Right ventricle myocardium inferior (tissue), 1 donor: ENCODE measurements at places on chromosomes 12 and 14.

GRCh38 chr12:72264548-72265175, 7.5 kb upstream of the TRHDE start:
- DNase-seq: no peak

- peak; percentile 60 for DNase-seq
These were observed 12.8 kb downstream of the TNFRSF1A start for GRCh38 chr12:6328945-6329702.

- no peak for DNase-seq
These were observed 327.5 kb upstream of the RTL1 start for GRCh38 chr14:101230851-101231550.

DNA sequence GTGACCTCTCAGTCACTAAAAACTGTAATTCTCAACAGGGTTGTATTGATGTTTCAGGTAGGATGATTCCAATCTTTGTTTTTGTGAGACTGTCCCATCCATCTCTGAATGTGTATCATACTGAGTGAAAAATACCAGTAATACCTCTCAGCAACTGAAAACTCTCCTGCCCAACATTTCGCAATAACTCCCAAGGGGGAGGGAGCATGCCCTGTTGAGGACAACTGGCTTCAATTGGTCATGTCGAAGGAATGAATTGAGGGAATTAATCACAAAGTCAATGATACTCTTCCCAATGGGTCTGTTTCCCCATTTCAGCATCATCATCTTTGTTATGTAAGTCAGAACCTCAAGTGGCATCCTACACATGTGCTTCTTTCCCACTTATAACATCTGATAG, 102.4 kb upstream of the E2F7 start:
- DNase-seq: no peak

DNA sequence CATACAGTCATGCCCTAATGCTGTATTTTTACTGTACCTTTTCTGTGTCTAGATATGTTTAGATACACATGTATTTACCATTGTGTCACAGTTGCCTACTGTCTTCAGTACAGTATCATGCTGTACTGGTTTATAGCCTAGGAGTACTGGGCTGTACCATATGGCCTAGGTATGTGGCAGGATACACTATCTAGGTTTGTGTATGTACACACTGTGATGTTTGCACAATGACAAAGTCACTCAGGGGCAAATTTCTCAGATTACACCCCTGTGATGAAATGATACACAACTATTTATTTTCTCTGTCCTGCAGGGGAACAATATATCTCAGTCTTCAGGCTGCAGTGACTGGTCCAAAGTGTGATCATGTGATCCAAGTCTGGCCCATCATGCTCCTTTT, 1076.1 kb downstream of the VRK1 start:
- DNase-seq: no peak

DNA sequence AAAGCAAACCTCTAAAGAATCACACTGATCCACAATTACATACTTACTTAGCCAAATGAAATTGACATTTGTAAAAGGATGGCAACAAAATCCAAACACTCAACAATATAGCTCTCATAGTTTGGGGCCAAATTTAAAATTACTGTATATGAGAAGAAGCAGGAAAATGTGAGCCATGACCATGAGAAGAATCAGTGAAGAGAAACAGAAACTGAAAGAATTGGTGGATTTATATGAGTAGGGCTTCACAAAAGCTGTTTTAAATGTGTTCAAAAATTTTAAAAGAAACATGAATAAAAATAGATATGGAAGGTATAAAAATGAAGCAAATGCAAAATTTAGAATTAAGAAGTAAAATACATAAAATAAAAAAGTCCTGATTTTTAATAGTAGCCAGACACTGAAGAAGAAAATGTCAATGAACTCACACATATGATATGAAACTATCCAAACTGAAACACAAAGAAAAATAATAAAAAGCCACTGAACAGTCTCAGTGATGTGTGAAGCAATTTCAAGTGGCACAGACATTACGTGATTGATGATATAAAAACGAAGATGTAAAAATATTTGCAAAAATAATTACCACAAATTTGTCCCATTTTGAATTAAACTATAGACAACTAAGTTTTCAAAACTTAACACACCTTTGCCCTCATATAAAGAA, 87.9 kb upstream of the MDGA2 start:
- DNase-seq: no peak

GRCh38 chr14:44979740-44980356, 17.9 kb downstream of the TOGARAM1 start:
- DNase-seq: no peak

DNA sequence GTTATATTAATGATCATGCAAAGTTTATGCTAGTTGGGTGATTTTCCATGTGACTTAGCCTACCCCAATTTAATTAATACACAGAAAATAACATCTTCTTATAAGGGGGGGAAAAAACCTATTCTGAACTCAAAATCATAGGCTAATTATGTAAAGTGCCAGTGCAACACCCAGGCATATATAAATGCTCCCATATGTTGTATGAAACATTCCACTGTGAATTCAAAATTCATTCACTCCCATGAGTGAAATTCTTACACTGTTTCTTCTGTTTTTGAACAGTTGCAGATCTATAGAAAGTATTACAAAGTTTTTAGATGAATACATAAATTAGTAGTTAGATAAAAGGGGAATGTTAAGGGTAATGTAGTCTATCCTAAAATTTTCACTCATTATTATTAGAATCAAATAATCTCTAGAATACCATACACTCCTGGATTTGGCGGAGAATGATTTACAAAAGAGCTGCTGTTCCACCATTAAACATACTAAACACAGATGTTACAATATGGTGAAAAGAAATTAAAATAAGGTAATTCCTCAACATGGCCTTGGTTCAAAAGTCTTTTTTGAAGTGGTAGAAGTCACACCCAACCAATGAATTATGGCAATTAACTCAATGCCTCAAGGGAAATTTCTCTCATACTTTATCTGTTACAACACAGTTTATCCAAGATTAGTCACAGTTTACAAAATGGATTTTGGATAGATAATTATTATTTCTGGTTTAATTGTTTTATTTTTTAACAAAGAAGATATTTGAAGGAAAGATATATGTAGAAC, 454.1 kb upstream of the FLRT2 start:
- no peak for DNase-seq

- DNase-seq: no peak
These were observed 46.0 kb upstream of the EVL start for GRCh38 chr14:100019156-100019744.

GRCh38 chr14:104130974-104131651, 7.3 kb upstream of the KIF26A start:
- DNase-seq: peak; percentile 77
